ENCODE measurements at places on chromosomes 4 and X.

- no peak for DNase-seq
Observed at GRCh38 chr4:123060039-123060770, 137.8 kb upstream of the NUDT6 start.

- no peak for DNase-seq
Observed at GRCh38 chr4:72977936-72978485, 91.5 kb downstream of the COX18 start.

DNA sequence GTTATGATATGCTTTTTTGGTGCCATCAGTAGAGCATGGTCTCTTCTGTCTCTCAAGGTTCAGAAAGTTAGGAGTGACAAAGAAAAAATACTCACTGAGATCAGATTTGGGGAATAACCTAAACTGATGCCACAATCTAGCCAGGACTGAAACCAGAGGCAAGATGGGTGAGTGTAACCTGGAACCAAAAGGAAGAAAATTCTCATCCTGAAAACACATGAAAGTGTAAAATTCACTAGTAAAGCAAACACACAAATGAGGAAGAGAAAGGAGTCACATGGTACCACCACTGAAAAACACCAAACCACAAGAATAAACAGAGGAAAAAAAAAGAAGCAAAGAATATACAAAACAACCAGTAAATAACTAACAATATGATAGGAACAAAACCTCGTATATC, 96.4 kb downstream of the ANXA10 start:
- DNase-seq: no peak

GRCh38 chr4:180541678-180542077, 1701.5 kb upstream of the TENM3 start:
- DNase-seq: no peak

DNA sequence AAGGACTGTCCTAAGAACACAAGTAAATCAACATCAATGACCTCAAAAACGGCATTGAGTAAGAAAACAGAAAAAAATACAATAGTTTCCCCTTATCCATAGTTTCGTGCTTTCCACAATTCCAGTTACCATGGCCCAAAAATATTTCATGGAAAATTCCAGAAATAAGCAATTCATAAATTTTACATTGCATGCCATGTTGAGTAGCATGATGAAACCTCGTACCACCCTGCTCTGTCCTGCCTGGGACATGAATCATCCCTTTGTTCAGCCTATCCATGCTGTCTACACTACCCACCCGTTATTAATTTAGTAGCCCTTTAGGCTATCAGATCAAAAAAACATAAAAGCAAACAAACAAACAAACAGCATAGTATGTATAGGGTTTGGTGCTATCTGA, 51.1 kb downstream of the KLF3 start:
- DNase-seq: no peak

- no peak for DNase-seq
Observed at GRCh38 chrX:155086202-155086840, 15.0 kb downstream of the BRCC3 start.

- DNase-seq: no peak
Observed at GRCh38 chr4:81758574-81759264, 287.0 kb upstream of the RASGEF1B start.

DNA sequence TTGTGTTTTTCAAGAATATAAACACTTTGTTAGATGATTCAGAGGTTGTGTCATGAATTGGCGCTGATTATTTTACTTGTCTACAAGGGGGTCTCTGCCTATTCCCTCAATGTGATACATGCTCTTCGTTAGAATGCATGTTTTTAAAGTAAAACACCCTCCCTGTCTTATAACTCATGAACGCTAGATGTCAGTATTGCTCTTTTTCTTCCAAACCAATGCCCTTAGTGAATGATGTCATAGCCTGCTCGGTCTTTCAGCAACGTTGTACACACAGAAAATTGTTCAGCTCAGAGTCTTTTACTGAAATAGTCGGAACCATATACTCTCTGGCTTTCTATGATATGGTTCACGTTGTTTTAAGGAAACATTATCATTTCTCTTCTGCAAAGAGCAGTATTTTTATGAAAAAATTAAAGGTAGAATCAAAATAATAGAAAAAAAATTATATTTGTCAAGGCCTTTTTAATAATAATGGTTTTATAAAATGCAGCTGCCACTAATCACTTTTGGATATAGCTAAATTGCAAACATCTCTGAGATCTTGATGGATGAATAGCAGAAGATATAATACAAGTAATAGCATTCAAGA, 292.9 kb downstream of the TLL1 start:
- no peak for DNase-seq

GRCh38 chrX:107576392-107576791, 51.9 kb upstream of the PRPS1 start:
- no peak for DNase-seq

DNA sequence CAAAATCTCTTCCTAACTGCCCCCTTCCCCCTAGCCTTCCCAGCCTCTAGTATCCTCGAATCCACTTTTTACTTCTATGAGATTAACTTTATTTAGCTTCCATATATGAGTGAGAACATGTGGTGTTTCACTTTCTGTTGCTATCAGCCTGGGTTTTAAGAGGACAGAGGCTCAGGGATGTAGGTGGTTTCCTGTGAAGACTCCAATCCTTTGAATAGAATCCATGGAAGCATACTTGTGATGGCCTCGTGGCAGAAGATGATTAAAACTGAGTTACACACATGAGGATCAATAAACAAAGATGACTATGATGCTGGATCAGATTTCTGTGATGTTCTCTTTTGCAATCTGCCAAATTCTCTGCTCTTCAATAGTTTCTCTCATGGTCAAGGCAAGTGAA, 29.8 kb downstream of the CD99L2 start:
- DNase-seq: no peak

- no peak for DNase-seq
Observed at GRCh38 chr4:75678473-75678872, 5.3 kb upstream of the G3BP2 start.

DNA sequence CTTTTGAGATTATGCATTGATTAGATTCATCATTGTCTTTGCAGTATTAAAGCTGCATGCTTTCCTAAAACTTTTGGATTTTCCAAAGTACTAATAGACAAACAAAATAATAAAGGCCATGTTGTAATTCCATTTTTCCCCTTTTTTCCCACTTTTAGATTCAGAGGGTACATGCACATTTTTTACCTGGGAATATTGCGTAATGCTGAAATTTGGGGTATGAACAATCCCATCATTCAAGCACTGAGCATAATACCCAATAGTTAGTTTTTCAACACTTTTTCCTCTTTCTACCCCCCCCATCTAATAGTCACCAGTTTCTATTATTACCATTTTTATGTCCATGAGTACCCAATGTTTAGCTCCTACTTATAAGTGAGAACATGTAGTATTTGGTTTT, 1863.6 kb downstream of the STIM2 start:
- no peak for DNase-seq

DNA sequence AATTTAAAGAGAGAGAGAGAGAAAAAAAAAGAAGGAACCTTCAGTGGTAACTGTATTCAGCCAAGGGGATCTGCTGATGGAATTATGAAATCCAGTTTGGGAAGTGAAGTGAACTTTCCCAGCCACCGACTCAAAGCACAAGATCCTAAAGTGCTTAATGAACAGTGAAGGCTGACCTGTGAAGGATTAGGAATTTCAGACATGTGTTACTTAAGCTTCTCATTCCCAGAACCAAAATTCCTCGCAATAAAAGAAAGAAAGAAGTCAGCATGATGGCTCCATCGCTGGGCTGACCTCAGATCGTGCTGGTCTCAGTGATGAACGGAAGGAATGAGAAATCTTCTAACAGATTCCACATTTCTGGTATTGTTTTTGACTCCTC, 135.2 kb downstream of the ARSF start:
- no peak for DNase-seq

DNA sequence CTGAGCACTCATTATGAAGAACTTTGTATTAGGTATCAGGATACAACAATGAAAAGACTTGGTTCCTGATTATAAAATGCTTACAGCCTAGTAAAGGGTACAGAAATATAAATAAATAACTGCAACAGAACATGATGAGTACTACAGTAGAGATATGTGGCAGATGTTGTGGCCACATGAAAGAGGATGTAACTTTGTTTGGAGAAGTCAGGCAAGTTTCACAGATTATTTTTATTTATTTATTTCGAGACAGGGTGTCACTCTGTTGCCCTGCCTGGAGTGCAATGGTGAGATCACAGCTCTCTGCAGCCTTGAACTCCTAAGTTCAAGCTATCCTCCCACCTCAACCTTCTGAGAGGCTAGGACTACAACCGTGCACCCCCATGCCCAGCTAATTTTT, 15.8 kb upstream of the UBE2K start:
- DNase-seq: no peak

DNA sequence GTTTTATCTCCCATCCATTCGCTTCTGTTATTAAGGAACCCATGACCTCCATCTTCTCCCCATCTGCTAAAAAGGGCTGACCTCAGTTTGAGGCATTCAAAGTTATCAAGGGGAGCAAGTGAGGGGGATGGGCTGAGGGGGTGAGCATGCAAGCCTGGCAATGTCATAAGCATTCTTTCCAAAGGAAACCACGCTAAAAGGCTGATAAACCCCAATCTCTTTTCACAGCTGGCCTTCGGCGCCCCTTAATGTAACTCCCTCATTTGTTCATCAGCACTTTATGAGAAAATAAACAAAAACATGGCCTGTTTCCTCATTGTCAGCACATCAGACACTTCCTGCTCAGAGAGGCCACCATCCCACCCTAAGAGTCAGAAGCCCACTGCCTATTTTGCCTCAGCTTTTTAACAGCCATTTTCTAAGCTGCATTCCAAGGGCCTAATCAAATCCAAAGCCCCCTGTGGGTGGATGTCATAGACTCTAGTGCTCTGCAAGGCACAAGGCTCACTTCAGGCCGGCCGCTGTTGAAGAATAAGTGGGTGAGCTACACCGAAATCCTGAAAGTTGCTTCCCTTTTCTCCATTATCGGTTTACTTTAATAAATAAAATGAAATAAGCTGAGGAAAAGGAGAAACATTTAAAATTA, 92.0 kb upstream of the SRD5A3 start:
- DNase-seq: no peak

DNA sequence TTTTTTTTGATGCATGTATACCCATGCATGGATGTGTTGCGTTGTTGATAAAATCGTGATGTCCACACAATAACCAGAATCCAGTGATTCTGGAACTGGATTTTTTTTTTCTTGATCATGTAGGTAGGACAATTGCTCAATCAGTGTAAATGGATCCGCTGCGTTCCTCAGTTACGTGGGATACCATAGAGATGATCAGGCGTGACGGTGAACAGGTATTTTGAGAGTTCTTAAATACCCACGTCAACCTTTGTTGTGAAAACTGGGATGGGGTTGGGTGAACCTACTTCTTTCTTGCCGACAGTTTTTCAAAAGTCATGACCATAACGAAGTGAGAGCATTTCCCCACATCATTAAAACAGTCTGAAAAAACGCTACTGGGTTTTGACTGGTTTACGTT, 913 bp upstream of the SMIM10L2A start:
- no peak for DNase-seq

DNA sequence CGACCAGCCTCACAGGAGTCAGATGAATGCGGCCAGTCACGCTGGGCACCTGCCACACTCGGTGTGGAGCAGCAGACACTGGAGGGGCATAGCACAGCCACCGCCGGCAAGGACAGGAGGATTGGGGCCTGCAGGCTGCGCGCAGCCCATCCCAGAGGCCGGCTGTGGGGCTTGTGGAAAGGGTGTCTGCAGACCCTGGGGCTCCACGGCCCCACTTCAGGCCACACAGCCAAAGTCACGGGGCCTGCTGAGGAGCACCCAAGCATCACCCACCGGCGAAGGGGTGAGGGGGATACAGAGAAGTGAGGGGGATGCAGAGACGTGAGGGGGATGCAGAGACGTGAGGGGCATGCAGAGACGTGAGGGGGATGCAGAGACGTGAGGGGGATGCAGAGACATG, 70.1 kb downstream of the FAM53A start:
- no peak for DNase-seq

GRCh38 chr4:146998157-146998556, 52.5 kb upstream of the TTC29 start:
- no peak for DNase-seq

DNA sequence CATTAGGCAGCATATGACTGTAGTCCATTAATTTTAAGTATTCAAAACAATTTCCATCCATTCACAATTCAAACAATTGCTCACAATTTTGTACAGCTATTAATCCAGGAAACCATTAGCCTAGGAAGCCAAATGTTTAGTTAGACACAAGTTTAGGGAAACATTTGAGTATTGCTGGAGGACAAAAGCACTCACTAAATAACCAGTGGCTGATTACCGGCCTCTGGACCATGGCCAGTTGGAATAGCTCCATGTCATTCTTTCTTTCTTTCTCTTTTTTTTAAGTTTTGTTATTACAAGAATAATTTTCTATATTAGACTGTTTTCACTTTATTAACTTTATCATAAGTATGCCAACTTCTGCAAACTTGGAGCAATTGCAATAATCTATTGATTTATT, 31.3 kb downstream of the TRIML2 start:
- no peak for DNase-seq

DNA sequence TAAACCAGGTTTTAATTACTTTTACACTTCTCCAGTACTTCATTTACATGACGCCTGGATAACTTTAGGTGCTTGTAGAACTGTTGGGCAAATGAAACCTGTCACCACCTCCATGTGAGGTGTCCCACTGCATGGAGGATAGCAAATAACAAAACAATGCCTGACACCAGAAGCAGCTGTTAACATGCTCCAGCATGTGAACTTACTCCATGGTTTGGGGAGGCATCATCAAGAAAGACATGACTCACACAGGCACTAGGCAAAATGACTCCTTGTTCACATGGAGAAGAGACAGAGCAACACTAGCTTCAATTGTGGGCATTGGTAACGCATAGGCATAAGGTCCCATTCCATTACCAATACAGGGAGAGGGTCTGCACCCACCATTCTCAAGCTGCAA, 198.1 kb upstream of the F9 start:
- DNase-seq: no peak

- DNase-seq: no peak
Observed at GRCh38 chr4:92090887-92091286, 212.9 kb upstream of the GRID2 start.

DNA sequence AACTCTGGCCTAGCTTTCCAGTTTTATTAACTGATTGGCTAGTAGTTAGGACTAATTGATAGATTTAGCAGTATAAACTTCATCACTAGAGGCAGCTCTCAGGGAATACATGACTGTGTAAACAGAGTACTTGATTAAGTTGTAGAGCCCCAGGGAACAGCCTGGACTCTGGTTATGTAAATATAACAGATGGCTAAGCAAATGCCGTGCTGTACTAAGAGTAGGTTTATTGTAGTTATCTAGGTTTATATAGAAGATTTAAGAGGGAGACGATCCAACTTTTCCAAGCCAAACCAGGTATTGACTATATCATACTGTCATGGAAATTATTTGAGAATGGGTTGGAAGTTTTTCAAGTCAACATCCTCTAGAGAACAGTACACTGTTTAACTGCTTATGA, 463.4 kb upstream of the GRID2 start:
- no peak for DNase-seq

DNA sequence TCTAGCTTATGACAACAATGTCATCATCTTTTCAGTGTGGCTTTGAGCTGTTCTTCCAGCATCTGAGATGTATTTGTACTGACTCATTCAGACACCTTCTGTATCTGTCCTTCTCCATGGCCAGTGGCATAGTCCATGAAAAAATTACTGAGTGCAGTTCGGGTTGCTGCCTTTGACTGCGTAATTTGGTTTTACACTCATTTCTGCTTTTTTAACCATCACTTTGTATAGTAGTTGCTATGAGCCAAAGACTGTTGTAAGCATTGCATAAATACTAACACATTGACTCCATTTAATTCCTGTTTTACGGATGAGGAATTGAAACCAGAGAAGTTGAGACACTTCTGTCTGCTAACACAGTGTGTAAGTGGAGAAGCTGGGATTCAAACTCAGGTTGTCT, 190.7 kb upstream of the MID1 start:
- no peak for DNase-seq

All from stimulated activated CD8-positive, alpha-beta memory T cell treated with anti-CD3 and anti-CD28 coated beads, Interleukin-4, amount 100 ng/mL, for 4 hours (primary cell).